M059J (cell line): ENCODE measurements at places on chromosomes 1 and 21.

- DNase-seq: peak; percentile 96
These were observed 4.2 kb upstream of the IL19 start for GRCh38 chr1:206766251-206766856.

DNA sequence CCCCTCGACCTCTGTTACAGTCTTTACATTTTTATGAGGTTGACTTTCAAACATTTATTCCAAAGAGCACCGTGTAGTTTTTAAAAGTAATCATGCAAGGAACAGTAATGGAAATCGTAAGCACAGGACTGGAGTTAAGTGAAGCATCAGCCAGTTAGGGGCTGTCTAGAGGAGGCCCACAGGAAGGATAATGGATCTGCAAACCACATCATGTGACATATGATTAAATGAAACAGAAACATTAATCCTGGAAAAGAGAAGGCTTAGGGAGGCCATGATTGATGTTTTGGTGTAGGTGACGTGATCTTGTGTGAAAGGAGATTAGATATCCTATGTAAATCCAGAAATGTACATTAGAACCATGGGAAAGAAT lies 25.0 kb downstream of the RGS7 start:
- DNase-seq: no peak

- DNase-seq: no peak
These were observed 306 bp upstream of the SH3D21 start for GRCh38 chr1:36305915-36306209.

DNA sequence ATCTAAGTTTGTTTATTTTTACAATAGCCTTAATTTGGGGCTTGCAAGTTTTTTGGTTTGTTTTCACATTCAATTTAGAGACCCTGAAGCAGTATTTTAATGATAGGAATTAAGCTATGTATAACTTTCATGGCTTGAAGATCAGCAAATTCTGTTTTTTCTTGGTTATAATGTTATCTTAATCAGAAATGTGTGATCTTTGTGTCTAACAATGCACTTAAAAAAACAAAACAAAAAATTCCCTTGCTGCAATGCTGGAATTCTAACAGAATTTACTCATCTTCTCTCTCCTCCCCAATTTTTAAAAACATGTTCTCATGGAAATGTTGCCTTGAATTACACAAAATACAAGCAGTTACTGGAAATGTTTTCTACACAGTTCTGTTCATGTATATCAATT lies 113.1 kb downstream of the OLFML2B start:
- DNase-seq: peak; percentile 29

DNA sequence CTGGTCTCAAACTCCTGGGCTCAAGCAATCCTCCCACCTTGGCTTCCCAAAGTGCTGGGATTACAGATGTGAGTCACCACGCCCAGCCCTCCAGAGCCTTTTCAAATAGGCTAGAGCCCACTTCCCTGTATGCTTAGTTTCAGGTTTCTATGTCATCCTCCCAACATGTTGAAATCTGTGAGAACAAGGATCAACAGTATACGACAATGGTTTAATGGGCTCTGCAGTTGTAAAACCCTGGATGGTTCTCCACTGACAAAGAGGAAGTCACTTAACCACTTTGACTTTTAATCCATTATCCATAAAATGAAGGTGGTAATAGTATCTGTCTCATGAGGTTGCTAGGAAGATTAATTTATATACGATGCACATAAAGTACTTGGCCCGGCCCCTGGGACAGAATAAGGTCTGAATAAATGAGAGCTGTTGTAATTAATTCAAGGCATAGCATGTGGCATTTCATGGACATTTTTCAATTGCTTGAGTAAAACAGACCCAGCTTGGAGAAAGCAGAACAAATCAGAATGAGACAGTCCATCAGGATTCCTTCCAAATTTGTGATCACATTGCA lies 113.9 kb upstream of the ZNF648 start:
- DNase-seq: no peak

DNA sequence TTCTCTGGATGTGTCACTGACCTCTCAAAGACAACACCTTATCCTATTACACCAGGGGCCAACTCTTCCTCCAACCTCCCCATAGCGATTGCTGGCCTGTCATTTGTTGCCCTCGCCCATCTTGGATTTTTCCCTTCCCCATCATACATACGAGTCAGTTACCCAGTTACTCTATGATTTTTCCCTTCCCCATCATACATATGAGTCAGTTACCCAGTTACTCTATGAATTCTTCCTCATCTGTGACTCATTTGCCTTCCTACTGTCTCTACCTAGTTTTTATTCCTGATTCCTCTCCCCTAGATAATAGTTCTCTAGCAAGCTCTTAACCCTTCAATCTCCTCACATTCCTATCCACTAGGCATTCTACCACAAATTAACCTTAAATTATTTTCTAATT lies 178.8 kb downstream of the NR5A2 start:
- DNase-seq: peak; percentile 86

GRCh38 chr1:208137193-208137592 lies 107.0 kb downstream of the PLXNA2 start:
- peak; percentile 62 for DNase-seq

DNA sequence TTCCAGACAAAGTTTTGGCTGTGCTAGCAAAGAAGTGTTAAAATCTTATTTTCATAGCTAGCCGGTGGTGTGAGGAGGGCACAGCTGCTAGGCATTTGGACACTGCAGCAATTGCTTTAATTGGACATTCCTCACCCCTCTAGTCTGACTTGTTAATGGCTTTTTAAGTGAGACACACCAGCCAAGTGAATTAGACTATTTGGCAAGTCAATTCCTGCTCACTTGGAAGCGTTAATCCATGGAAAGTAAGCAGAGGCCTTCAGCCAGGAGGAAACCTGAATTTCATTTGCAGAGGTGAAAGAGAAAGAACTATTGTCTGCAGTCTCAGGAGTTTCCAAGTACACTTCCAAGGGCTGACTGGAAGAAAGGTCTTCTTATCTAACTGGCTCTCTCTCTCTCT lies 175.7 kb downstream of the ST6GALNAC3 start:
- DNase-seq: no peak

GRCh38 chr21:21010228-21010627 lies 12.0 kb downstream of the NCAM2 start:
- no peak for DNase-seq

GRCh38 chr1:117708323-117709248 lies 102.7 kb downstream of the TENT5C start:
- DNase-seq: no peak

DNA sequence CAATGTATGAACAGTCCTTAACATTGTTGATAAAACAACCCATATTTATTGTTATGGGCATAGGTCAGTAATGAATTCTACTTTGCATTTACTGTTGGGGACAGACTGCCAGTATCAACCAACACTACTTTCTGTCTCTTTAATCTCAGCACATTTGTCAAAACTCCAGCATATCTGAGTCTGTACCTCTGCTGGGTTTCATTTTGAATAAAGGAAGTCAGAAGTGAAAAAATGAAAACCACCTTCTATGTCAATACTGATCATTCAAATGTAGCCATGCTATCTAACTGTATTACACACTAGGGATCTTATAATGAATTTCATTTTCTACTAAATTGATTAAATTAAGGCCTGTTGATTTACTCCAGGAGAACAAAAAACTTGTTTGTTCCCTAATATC lies 24.2 kb upstream of the CXADR start:
- DNase-seq: no peak

DNA sequence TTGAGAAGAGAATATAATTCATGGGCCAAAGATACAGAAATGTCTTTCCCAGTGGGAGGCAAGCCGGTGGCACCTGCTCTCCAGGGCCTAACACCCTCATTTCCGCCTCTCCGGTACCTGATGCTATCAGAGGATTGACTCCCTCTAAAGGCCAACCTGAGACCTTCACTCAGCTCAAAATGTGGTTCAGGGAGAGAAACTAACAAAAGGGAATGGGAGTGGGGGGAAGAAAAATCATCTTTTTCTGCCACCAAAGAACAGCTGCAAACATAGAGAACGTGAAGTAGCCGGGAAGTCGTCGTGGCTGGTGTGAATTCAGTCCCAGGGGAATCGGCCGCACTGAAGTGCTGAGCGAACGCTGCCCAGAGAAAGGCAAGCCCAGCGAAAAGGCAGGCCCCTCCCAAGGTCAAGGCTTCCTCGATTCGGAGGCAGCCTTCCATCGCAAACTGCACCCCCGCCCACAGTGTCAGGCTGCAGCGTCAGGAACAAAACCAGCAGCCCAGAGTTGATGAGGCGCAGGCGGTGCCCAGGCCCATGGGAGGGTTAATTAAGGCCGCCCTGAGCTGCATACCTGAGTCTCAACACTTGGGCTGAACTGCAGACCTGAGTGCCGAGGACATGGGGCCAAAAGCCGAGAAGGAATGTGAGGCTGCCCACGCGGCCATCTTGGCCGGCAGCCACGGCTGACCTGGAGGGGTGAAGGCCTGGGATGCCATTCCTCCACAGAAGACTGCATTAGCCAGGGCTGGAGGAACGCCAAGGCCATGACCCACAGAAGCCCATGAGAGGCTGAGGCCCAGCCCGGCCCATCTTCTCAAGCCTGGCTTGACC lies 160.2 kb downstream of the PSMG1 start:
- peak; percentile 90 for DNase-seq

GRCh38 chr1:226400519-226401354 lies 7.2 kb downstream of the PARP1 start:
- DNase-seq: no peak

- no peak for DNase-seq
These were observed 24.8 kb upstream of the ALDH4A1 start for GRCh38 chr1:18927082-18927653.

DNA sequence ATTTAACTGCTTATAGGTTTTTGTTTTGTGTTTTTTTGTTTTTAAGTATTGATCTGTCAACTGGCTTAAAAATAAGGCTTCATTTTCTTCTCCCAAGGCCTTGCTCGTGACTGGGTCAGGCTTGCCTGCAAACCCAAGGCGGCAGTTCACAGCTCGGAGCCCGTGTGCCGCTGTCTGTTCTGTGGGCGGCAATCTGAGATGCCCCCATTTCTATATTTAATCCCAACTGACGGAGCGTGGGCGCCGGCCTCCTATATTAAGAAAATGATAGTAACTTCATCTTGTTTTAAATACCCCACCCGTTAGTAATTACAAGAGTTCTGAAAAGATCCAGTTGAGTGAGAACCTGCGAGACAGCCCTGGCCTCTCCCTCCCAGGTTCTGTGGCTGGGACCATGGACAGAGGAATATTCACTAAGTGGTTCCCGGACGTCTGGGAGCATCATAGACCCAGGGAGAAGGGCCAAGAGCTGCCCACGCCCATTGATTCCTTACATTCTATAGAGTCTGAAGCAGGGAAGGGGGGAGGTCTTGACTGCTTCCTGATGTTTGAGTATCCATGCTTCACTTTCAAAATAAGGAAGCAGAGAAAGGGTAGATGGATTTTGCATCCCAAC lies 42.6 kb upstream of the GPR153 start:
- DNase-seq: no peak

- no peak for DNase-seq
These were observed 23.4 kb downstream of the TMCO4 start for GRCh38 chr1:19776287-19776686.

DNA sequence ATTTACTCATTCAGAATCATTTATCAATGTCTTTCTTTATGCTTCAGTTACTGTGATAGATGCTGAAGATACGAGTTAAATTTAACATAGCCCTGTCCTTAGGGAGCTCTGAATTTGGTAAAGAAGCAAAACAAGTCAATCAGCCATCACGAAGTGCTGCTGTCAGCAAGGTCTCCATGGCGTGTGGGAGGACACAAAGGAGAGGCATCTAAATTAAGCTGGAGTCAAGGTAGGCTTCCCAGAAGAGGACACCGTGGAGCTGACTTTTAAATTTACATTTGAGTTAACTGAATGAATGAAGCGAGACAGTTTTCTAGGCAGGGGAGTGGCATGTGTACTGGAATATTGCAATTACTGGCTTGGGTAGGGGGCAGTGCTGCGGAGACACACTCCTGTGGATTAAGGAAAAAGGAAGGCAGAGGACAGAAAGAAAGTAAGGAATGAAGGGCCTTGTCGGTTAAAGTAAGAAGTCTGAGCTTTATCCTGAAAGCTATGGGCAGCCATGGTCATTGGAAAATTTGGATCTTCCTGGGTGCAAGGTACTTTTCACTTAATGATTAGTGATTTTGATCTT lies 41.3 kb upstream of the C1orf87 start:
- DNase-seq: no peak

DNA sequence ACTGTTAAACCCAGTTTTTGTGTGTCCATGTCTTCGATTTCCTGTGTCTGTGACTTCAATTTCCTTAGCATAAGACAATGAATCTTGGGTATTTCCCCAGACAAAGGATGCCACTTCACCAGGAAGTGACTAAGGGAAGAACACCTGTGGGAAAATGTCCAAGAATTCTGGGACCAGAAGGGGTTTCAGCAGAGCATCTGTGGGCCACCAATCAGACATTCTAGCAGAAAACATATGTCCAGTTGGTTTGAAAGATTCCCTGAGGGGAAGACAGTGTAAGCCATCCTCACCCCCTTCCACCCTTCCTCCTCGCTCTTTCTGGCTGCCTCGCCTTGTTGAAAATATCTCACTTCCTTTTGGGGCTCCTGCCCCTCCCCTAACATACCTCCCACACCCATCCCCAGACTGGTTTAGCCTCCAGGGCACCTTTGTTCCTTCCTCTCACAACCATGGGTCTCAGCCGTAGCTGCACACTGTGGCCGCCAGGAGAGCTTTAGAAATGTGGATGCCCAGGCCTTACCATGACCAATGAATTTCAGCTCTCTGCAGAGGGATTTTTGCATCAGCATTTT lies 25.5 kb upstream of the IFNAR1 start:
- DNase-seq: no peak

GRCh38 chr1:246597340-246597739 lies 31.1 kb downstream of the CNST start:
- peak; percentile 82 for DNase-seq

DNA sequence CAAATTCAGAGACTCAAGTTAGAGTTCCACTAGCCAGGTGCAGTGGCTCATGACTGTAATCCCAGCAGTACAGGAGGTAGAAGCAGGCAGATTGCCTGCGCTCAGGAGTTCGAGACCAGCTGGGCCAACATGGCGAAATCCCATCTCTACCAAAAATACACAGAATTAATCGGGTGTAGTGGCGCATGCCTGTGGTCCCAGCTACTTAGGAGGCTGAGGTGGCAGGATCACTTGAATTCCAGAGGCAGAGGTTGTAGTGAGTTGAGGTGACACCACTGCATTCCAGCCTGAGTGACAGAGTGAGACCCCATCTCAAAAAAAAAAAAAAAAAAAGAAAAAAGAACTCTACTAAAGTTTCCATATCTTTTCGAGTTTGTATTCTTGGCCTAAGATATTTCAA lies 36.7 kb upstream of the CHRM3 start:
- no peak for DNase-seq

GRCh38 chr1:20496241-20496661 lies 10.2 kb upstream of the CAMK2N1 start:
- DNase-seq: peak; percentile 96

GRCh38 chr1:211723273-211723672 lies 47.9 kb upstream of the NEK2 start:
- no peak for DNase-seq
